ENCODE measurements at places on chromosomes 2 and 18.

GRCh38 chr2:151381266-151381665, 23.9 kb downstream of the TNFAIP6 start:
- no peak for DNase-seq

DNA sequence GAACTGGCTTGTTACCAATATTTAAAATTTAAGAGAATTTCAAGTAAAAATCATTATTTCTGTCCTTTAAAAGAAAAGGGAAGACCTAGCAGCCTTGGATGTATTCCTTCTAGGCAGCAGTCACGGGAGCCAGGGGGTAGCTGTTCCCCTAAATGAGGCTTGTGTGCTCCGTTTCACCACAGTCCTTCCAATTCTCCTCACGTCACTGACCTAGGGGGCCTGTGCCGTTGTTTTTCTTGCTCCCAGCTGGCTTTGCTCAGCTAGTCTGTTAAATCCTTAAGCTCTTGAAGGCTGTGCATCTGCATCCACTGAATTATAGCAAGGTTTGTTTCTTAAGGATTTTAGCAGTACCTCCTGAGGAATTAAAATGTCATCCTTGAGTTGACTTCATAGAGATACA, 9.9 kb downstream of the KLHL23 start:
- no peak for DNase-seq

- DNase-seq: no peak
Measured at GRCh38 chr2:224973112-224974016, 68.9 kb downstream of the DOCK10 start.

GRCh38 chr2:43444989-43445645, 150.7 kb downstream of the THADA start:
- no peak for DNase-seq

GRCh38 chr2:11498543-11499034, 32.6 kb upstream of the E2F6 start:
- DNase-seq: no peak
